T-helper 17 cell (primary cell): ENCODE measurements at places on chromosomes 2 and 18.

DNA sequence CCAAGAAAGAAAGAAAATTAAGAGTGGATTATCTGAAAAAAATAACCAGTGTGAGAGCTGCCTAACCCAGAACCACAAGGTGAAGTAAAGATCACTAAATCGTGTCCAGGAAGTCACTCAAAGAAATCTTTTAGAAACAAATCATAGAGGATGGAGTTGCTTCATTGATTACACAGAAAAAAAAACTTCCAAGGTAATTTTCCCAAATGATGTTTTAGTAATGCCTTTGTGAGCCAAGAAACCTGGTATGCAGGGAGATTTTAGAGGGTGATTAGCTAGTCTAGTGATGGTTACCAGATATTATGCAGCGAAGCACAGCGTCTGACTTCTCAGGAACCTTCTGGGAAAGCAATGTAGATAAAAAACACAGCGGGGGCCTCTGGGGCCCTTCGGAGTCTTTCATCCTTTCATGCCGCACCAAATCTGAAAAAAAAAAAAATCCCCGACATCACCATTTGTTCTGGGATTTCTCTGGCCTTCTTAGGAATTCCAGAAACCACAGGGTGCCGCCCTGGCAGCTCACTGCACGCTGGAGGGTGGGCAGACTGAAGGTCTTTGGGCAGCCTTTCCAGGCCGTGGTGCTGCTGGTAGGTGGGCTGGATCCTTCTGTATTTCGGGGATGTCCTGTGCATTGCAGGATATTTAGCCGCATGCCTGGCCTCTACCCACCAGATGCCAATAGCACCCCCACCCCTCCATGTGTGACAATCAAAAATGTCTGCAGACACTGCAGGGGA is 17.3 kb downstream of the ALPK2 start:
- no peak overlapping the region for H3K4me3 ChIP-seq
- H3K27me3 ChIP-seq: no peaks in the 10 kb centered on the region
- no peak for DNase-seq
- peaks cover 3% of the 10 kb centered on the region for H3K36me3 ChIP-seq
- H3K27ac ChIP-seq: peak overlapping the region; percentile 62

GRCh38 chr2:60468382-60469085 is 84.9 kb downstream of the BCL11A start:
- no peak overlapping the region for H3K4me3 ChIP-seq
- peaks cover 2% of the 10 kb centered on the region for H3K36me3 ChIP-seq
- no peak overlapping the region for H3K27ac ChIP-seq
- no peak for DNase-seq
- H3K4me1 ChIP-seq: peaks cover 2% of the 10 kb centered on the region
- peaks cover 6% of the 10 kb centered on the region for H3K27me3 ChIP-seq

DNA sequence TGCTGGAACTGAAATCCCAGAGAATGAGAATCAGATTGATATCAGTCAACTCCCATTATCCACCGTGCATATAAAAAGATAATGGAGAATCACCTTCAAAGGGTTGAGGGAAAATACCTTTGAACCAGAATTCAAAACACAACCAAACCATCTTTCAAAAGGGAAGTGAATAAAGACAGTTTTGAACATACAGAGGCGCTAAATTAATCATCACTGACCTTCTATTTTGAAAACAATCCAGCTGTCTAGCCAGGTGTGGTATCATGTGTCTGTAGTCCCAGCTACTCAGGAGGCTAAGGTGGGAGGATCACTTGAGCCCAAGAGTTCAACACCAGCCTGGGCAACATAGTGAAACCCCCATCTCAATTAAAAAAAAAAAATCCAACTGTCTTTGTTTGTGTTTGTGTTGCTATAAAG is 63.6 kb downstream of the TRABD2A start:
- peak overlapping the region; percentile 8 for H3K4me3 ChIP-seq
- DNase-seq: no peak
- H3K27ac ChIP-seq: peak overlapping the region; percentile 62
- peaks cover 2% of the 10 kb centered on the region for H3K36me3 ChIP-seq
- H3K4me1 ChIP-seq: peaks cover 27% of the 10 kb centered on the region

DNA sequence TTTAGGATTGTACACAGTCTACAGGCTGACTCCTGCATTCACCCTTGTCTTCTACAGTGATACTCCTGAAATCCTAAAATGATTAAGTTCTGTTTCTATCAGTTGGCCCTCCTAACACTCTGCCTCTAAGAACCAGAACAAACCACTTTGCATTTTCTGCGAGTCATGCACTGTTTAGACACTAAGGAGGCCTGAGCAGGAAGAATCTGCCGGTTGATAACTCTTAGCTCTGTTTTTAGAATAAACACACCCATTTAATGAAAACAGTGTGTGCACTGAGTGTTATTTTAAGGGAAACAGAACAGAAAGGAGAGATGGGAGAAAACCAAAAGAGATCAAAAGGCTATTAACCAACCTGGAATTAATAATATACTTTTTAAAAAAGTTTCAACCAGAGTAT is 22.9 kb upstream of the SSB start:
- H3K36me3 ChIP-seq: peaks cover 2% of the 10 kb centered on the region
- H3K27ac ChIP-seq: no peak overlapping the region
- H3K4me1 ChIP-seq: no peaks in the 10 kb centered on the region
- DNase-seq: no peak
- H3K4me3 ChIP-seq: no peak overlapping the region
- no peaks in the 10 kb centered on the region for H3K27me3 ChIP-seq

- no peak for DNase-seq
- H3K36me3 ChIP-seq: no peaks in the 10 kb centered on the region
- no peaks in the 10 kb centered on the region for H3K27me3 ChIP-seq
Measured at GRCh38 chr2:111685342-111685741, 198.7 kb downstream of the ANAPC1 start.

DNA sequence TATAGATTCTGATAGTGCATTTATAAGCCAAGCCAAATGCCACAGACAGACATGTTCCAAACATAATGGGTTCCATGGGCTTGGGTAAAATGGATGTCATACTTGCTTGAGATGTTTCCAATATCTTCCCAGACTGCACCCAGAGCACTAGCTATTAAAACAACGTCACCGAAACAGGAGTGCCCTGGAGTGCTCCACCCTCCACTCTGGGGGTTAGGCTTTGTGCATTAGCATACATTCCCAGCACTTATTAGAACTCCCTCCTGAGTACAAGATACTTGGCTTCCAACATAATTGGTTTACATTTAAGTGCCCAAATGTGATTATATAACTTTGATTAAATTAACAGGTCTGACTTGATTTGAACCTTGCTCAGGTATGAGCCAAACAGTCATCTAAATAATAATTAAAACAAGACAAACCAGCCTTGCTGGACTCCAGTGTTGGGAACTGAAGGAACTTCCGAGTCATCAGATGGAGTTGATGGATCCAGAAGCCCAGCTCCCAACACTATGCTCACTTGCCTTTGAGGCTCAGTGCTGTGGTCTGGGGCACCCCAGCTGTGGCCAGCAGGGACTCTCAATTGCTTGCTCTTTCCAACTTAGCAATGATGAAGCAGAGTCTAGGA is 60.5 kb upstream of the LGALSL start:
- no peak overlapping the region for H3K4me3 ChIP-seq
- no peak for DNase-seq
- H3K36me3 ChIP-seq: peaks cover 3% of the 10 kb centered on the region
- H3K27ac ChIP-seq: no peak overlapping the region
- H3K27me3 ChIP-seq: peaks cover 13% of the 10 kb centered on the region
- H3K4me1 ChIP-seq: no peaks in the 10 kb centered on the region

- peaks cover 11% of the 10 kb centered on the region for H3K27me3 ChIP-seq
- H3K27ac ChIP-seq: no peak overlapping the region
Measured at GRCh38 chr2:118661179-118661578, 186.3 kb downstream of the EN1 start.

DNA sequence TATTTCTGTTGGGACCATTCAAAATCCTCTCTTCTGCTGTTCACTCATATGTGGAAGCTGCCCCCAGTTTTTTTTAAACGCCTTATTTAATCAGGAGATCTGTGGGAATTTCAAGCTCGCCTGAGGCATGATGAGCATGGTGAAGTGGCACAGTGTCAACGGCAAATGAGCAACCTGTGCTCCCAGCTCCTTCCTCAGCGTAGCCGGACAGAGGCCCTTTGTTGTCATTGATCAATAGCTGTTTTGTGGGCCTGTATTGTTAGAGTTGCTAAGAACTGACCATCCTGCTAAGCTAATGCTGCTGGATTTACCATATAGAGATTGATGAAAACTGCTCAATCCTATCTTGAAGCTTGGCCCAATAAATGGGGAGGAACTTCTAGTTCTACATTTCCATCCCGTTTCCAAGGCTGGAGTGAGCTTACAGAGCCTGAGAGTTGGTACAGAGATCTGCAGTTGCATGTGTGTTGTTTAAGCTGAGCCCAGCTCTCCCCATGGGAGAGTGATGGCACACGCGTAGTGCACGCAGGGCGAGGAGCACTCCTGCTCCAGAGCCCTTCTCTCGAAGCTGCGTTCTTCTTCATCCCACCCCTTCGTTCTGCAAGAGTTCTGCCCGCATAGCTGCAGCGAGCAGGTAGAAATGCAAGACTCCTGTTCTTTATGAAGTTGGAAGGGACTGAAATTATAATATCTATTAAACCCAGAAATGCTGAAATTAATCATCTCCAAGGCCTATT is 108.8 kb downstream of the RTN4 start:
- no peak for DNase-seq
- H3K27me3 ChIP-seq: peaks cover 4% of the 10 kb centered on the region
- H3K27ac ChIP-seq: no peak overlapping the region
- peaks cover 7% of the 10 kb centered on the region for H3K4me1 ChIP-seq

GRCh38 chr2:159019021-159019420 is 50.6 kb downstream of the TANC1 start:
- H3K4me3 ChIP-seq: no peak overlapping the region
- H3K36me3 ChIP-seq: no peaks in the 10 kb centered on the region
- no peaks in the 10 kb centered on the region for H3K4me1 ChIP-seq
- no peak overlapping the region for H3K27ac ChIP-seq
- DNase-seq: no peak

- no peaks in the 10 kb centered on the region for H3K4me1 ChIP-seq
- DNase-seq: no peak
- peaks cover 46% of the 10 kb centered on the region for H3K27me3 ChIP-seq
- H3K36me3 ChIP-seq: no peaks in the 10 kb centered on the region
- H3K27ac ChIP-seq: no peak overlapping the region
Measured at GRCh38 chr18:47274961-47275360, 23.5 kb upstream of the SKOR2 start.

GRCh38 chr2:67667054-67667908 is 270.1 kb downstream of the ETAA1 start:
- DNase-seq: no peak
- no peaks in the 10 kb centered on the region for H3K4me1 ChIP-seq
- H3K27ac ChIP-seq: no peak overlapping the region
- H3K27me3 ChIP-seq: no peaks in the 10 kb centered on the region
- no peaks in the 10 kb centered on the region for H3K36me3 ChIP-seq

DNA sequence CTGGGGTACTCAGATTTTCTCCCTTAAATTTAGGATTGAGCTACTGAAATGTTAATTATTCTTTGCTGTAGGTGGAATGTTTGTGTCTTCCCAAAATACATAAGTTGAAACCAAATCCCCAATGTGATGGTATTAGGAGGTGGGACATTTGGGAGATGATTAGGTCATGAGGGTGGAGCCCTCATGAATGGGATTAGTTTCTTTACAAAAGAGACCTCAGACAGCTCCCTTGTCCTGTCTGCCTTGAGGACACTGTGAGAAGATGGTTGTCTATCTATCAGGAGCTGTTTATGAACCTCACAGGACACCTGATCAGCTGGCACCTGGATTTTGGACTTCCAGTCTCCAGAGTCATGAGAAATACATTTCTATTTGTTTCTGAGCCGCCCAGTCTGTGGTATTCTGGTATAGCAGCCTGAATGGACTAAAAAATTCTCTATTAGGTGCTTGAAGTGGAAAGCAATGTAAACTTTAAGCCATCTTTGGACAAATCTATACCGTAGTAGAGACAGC is 99.2 kb upstream of the UXS1 start:
- no peak overlapping the region for H3K27ac ChIP-seq
- no peak for DNase-seq
- peaks cover 25% of the 10 kb centered on the region for H3K27me3 ChIP-seq
- H3K4me1 ChIP-seq: no peaks in the 10 kb centered on the region
- no peak overlapping the region for H3K4me3 ChIP-seq

DNA sequence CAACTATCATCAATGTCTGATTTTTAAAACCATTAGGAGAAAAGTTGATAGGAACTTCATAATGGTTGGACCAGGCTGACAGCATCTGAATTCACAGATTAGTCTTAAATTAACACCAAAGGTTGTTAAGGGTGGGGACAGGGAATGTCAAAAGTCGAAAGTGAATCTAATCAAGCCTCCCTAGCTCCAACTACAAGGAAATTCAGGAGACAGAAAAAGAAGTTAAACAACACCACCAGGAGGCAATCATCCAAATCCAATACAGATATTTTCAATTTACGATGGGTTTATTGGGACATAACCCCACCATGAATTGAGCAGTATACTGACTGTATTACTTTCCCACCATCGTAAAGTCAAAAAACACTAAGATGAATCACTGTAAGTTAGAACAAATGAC is 32.8 kb downstream of the ATF2 start:
- H3K27ac ChIP-seq: peak overlapping the region; percentile 49
- H3K4me3 ChIP-seq: no peak overlapping the region

DNA sequence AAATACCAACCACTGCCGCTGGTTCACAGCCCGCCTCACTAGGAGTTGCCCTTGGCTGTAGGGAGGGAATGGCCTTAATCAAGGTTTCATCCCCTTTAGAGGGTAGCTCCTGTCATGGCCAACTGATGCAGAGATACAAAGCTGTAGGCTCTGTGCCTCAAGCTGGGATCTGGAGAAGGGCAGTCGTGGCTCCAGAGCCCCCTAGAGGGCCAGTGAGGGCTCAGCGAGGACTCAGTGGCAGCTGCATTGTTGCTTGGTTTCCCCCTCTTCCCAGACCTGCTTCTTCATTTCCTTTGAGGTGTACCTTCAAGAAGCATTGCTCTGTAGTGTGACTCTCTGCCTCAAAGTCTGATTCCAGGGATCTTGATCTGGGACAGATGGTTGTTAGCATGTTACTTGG is 302.1 kb downstream of the LPIN1 start:
- peaks cover 23% of the 10 kb centered on the region for H3K4me1 ChIP-seq
- DNase-seq: no peak
- H3K36me3 ChIP-seq: no peaks in the 10 kb centered on the region
- H3K4me3 ChIP-seq: no peak overlapping the region
- H3K27ac ChIP-seq: peak overlapping the region; percentile 57

- H3K4me3 ChIP-seq: no peak overlapping the region
- peaks cover 5% of the 10 kb centered on the region for H3K4me1 ChIP-seq
- no peak for DNase-seq
- no peaks in the 10 kb centered on the region for H3K36me3 ChIP-seq
Measured at GRCh38 chr2:109256921-109257320, 127.9 kb downstream of the SH3RF3 start.

- peaks cover 2% of the 10 kb centered on the region for H3K36me3 ChIP-seq
- no peak overlapping the region for H3K4me3 ChIP-seq
- H3K27ac ChIP-seq: no peak overlapping the region
- no peaks in the 10 kb centered on the region for H3K27me3 ChIP-seq
- peaks cover 2% of the 10 kb centered on the region for H3K4me1 ChIP-seq
Measured at GRCh38 chr18:70044632-70045031, 97.0 kb upstream of the CD226 start.

- H3K36me3 ChIP-seq: no peaks in the 10 kb centered on the region
- H3K4me1 ChIP-seq: no peaks in the 10 kb centered on the region
- H3K27me3 ChIP-seq: no peaks in the 10 kb centered on the region
- H3K27ac ChIP-seq: no peak overlapping the region
Measured at GRCh38 chr18:44392933-44393332, 287.8 kb upstream of the SETBP1 start.

- no peaks in the 10 kb centered on the region for H3K27me3 ChIP-seq
- H3K36me3 ChIP-seq: no peaks in the 10 kb centered on the region
- no peak overlapping the region for H3K4me3 ChIP-seq
- H3K4me1 ChIP-seq: peaks cover 28% of the 10 kb centered on the region
- DNase-seq: no peak
Measured at GRCh38 chr2:64123740-64124139, 20.5 kb downstream of the PELI1 start.

- no peak for DNase-seq
- H3K27me3 ChIP-seq: no peaks in the 10 kb centered on the region
- peaks cover 6% of the 10 kb centered on the region for H3K4me1 ChIP-seq
- no peak overlapping the region for H3K4me3 ChIP-seq
- no peak overlapping the region for H3K27ac ChIP-seq
Measured at GRCh38 chr2:183209395-183210028, 85.3 kb downstream of the NUP35 start.
